ENCODE measurements at places on chromosomes 13 and 19.
A peak's percentile ranks its signal among the peaks of the same experiment; 100 is the strongest.

- no peak for DNase-seq
Measured at GRCh38 chr19:6686628-6686975, 16.6 kb upstream of the TNFSF14 start.

- no peak for DNase-seq
Measured at GRCh38 chr13:98992355-98992754, 14.5 kb upstream of the DOCK9 start.

- DNase-seq, result peak; percentile 88
Measured at GRCh38 chr13:113758651-113759524, at the start of gene TMEM255B. TSS of gene TMEM255B (plus strand) at chr13:113759226. CDS start at chr13:113759270, 44 bp downstream.

DNA sequence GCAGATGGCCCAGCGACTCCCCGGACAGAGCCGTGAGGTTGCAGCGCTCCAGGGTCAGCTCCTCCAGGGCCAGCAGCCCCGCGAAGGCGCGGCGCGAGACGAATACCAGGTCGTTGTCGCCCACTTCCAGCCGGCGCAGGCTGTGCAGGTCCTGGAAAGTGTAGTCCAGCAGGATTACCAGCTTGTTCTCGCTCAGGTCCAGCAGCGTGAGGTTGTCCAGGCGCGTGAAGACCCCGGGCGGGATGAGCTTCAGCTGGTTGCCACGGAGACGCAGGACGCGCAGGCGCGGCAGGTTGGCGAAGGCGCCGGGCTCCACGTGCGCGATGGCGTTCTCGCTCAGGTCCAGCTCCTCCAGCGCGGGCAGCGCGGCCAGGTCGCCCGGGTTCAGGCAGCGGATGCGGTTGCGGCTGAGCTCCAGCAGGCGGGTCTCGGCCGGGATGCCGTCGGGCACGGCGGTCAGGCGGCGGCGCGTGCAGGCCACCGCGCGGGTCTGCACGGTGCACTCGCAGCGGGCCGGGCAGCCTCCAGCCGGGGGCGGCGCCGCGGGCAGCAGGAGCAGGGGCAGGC, 9.3 kb upstream of the PEAK3 start:
- DNase-seq, result no peak

GRCh38 chr19:28403690-28404089, 809.3 kb downstream of the UQCRFS1 start:
- DNase-seq, result no peak

DNA sequence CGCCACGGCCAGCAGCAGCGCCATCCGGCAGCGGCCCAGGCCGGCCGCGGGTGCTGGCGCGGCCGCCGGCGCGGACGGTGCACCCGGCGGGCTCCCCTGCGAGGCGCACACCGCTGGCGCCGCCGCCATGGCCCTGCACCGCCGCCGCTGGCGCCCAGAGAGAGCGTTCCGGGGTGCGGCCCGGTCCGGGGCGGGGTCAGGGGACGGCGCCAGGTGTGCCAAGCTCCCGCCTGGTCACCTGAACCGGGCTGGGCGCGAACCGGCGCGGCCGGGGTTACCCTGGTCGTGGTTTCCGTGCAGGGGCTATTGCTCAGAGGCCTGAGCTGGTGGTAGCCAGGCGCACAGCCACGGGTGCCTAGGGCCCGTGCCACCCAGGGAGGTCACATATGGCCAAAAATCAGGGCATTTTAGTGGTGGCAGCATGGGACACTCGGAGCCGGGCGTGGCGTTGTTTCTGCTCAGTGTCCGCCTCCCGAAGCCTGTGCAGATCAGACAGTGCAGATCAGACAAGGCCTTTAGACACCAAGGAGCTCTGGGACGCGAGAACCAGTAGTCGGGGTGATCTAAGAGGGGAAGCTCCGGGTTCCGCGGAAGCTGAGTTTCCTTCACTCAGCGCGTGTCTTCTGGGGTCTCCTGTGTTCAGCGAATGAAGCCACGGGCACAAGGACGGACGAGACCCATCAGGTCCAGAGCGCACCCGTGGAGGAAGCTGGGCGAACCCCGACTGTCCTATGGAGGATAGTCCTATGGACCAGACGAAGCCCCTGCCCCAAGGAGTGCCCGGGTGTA, at the start of gene TMEM238:
Gene TMEM238 (minus strand): TSS at position 162 of the 789 bp plus-strand sequence. CDS start 33 bp downstream, at position 129.
- peak; percentile 69 for DNase-seq

Data from body of pancreas (tissue), 4 donors.